Stimulated activated CD4-positive, alpha-beta T cell treated with anti-CD3 and anti-CD28 coated beads, TNF-alpha, amount 100 ng/mL, for 1 hour (primary cell): ENCODE measurements at places on chromosomes 7 and 10.

DNA sequence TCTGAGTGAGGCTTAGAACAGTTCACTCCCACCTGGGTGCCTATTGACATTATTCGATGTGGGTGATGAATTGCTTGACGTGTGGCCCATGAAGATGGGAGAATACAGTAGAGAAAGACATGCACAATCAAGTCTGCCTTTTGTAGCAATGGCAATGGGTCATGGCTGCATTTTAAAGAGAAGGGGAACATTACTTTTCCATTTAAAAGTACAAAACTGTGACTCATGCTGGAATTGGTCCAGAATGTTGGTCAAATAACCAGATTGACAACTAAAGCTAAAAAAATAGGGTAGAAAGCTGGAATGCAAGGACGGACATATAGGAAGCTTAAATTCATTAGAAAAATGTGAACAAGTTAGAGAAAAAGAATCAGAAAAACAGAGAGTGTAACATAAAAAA is 104.1 kb upstream of the SLC25A13 start:
- no peak for DNase-seq

DNA sequence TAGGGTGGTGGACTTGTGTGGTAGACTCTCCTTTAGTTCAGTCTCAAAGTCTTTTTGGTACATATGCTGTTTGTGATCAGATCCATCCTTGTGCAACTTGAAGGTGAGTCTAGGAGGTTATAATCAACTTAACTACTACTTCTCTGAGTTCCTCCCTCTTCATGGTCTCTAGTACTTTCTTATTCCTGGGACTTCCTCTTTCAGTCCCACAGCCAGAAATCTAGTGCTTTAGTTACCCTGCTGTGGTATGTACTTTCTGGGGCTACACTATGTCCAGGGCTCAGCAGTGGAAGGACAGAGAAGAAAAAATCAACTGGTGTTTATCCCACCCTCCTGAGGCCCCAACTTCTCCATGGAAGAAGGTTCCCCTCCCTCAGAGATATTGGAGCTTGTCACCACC is 19.4 kb upstream of the ATAD1 start:
- no peak for DNase-seq

DNA sequence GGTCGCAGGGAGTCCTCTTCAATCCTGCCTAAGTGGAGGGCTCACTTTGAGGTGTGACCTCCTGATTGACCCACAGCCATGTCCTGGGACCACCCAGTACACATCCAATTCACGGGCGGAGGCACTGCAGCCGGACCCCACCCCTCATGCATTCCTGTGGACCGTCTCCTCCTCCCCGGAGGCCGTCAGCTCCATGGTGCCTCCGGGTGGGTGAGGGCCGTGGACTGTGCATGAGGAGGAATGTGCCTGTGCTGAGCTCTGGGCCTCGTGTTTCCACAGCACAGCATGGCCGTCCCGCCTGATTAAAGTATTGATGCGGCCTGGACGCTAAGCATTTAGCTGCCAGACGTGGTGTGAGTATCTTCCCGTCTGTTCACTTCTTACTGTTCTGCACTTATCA is 52.8 kb downstream of the CFAP46 start:
- DNase-seq: no peak

DNA sequence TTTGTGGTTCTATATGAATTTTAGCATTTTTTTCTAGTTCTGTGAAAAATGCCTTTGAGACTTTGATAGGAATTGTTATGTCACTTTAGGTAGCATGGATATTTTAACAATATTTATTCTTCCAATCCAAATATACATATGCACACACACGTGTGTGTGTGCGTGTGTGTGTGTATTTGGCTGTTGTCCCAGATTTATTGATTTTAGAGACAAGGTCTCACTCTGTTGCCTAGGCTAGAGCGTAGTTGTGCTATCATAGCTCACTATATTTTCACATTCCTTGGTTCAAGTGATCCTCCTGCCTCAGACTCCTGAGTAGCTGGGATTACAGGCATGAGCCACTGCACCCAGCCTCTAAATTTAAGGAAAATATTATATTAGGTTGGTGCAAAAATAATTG is 162.5 kb upstream of the TRIM24 start:
- no peak for DNase-seq

GRCh38 chr10:89069589-89069988 is 79.0 kb downstream of the FAS start:
- DNase-seq: no peak

- no peak for DNase-seq
Measured at GRCh38 chr10:99758211-99758891, 24.1 kb upstream of the ABCC2 start.

GRCh38 chr7:107398161-107398560 is 71.7 kb upstream of the GPR22 start:
- no peak for DNase-seq

DNA sequence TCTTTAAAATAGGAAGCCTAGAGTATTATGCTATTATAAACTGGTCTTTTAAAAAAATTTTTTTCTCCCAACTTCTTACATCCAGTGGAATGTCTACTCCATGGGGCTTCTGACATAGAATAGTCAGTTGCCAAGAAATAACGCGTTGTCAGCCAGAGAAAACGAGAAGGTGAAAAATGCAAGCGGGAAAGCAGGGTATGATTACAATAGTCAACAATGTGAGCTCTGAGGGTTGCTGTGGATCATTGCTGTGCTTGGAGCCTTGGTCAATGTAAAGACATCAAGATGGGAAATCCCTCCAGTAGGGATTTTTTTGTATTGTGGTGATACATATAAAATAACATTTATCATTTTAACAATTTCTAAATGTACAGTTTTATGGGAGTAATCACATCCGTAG is 27.6 kb upstream of the PLPP4 start:
- no peak for DNase-seq

- no peak for DNase-seq
Measured at GRCh38 chr10:70595566-70596016, 7.0 kb downstream of the PRF1 start.

- no peak for DNase-seq
Measured at GRCh38 chr10:80945264-80945880, 407.7 kb downstream of the SH2D4B start.

- no peak for DNase-seq
Measured at GRCh38 chr7:101861218-101861775, 43.9 kb downstream of the CUX1 start.

DNA sequence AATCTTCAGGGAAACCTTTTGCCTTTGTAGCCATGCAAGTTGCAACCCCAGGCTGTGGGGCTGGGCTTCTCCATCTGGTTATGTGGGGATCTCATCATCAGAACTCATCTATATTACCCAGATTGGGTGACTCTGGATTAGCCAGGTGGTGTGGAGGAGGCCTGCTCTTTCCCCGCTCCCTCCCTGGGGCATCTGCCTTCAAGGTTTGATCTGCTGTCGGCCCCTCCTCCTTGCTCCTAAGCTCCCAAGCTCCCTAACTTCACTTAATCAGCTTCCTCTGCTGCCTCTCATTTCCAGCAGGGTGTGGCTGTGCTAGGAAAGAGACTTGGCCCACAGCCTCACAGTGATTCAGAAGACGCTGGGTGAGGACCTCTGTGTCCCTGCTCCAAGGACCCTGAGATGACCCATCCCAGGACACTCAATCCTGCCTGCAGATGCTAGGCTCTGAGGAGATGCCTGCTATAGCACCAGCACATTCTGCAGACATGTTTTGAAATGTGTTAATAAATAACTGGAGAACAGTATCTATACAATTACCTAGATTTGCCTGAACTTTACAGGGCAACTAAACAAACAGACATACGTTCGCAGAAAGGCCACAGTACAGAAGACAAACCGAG is 392.1 kb upstream of the PODXL start:
- no peak for DNase-seq

GRCh38 chr10:33298893-33299292 is 35.6 kb downstream of the NRP1 start:
- DNase-seq: no peak

DNA sequence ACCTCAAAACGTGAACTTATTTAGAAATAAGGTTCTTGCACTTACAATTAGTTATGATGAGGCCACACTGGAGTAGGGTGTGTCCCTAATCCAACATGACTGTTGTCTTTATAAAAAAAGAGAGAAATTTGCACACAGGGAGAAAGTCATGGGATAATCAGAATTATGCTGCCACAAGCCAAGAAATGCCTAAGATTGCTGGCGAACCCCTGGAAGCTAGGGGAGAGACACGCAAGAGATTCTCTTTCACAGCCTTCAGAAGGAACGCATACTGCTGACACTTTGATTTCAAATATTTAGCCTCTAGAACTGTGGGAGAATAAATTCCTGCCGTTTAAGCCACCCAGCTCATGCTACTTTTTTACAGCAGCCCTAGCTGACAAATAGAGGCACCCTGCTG is 138.3 kb downstream of the CCDC71L start:
- no peak for DNase-seq

DNA sequence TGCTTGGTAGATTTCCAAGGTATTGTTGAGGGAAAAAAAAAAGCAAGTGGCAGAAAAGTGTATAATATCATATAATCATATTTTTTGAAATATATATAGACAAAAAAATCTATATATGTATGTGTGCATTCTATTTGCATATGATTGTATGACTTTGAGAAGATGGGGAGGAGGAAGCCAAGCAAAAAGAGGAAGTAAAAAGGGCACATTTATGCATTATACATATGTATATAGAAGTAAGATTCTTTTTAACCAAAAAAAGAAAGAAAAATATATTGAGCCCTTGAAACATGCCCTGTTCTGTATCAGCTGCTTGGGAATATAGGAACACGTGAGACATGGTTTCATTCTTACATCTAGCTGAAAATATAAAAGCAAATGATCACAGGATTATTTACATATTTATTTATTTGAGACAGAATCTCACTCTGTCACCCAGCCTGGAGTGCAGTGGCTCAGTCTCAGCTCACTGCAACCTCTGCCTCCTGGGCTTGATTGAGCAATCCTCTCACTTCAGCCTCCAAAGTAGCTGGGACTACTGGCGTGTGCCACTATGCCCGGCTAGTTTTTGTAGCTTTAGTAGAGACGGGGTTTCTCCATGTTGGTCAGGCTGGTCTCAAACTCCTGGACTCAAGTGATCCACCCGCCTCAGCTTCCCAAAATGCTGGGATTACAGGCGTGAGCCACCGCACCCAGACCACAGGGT is 18.0 kb upstream of the SLF2 start:
- no peak for DNase-seq

DNA sequence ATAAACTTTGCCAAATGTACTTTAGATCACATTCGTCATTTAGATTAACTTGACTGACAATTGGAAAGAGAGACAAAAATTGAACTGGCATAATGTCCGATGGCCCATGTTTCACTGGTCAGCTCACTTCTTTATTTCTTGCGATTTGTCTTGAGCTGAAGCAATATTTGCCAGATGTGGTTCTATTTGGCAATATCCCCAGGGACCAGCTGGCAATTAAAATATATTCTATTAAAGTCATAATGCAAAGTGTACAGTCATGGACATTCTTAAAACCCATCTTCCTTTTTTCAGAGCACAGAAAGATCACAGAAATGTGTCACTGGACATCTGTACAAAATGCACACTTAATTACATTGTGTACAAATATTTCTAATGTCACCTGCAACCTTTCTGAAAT is 26.3 kb downstream of the NEBL start:
- no peak for DNase-seq

DNA sequence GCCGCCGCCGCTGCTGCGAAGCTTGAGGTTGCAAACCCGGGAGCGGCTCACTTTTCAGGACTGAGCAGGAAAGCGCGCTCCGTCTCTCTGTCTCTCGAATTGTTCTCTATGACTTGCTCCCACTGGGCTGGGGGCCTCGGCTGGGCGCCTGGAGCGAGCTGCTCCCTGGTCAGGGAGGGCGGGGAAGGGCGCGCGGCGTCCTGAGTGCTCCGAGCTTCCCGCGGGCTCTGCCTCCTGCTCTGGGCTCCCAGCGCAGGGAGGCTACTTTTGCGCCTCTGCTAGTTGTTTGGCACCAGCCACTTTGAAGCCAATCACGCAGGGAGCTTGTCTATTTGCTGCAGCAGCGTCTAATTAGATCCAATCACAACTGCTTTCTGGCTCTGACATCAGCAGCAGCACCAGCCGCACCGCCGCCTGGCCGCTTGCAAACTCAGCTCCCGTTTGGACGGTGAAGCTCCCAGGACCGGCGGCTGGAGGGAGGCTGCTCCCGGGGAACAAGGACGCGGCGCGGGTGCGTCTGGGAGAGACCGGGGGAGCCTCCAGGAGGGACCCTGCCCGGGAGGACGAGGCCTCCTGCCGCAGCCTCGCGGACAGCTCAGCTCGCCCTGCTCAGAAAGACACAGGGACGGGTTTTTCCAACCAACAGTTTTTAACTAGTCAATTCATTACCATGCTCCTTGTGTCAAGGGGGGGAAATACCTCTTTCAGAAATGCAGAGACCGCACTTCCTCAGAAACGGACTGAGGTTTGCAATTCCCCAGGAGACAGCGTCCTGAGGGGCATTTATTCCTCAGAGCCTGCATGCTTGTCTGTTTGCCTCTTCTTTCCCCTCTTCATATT is at the start of gene ADARB2:
ADARB2 (minus strand) TSS at position 304 of the 840 bp plus-strand sequence.
- DNase-seq: no peak

GRCh38 chr10:12690525-12691126 is 310.9 kb downstream of the CCDC3 start:
- DNase-seq: no peak

- no peak for DNase-seq
Measured at GRCh38 chr7:43557831-43558495, 24.9 kb upstream of the STK17A start.

GRCh38 chr10:21195252-21195651 is 298.1 kb upstream of the NEBL start:
- DNase-seq: no peak

GRCh38 chr10:87660484-87661133 is 931 bp downstream of the PAPSS2 start:
- DNase-seq: no peak

- DNase-seq: no peak
Measured at GRCh38 chr7:101146-102046, 91.0 kb upstream of the FAM20C start.

GRCh38 chr7:74718336-74718735 is 55.5 kb upstream of the NCF1 start:
- no peak for DNase-seq

- no peak for DNase-seq
Measured at GRCh38 chr10:5958675-5959074, 18.7 kb downstream of the IL15RA start.

DNA sequence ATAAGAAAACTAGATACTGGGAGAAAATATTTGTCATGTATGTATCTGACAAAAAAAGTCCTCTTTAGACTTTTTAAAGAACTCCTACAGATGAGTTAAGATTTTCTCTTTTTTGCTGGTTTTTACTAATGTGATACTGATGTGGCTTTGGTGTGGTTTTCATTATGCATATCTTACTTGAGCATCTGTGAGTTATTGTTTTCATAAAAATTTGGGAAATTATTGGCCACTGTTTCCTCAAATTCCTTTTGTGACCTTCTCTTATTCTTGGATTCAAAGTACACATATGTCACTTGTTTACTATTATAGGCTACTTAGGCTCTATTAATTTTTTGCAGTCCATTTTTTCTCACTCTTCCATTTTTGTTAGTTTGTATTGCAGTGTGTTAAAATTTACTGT is 89.0 kb downstream of the PPP1R9A start:
- no peak for DNase-seq
